ENCODE measurements at places on chromosomes 16 and 17.
A peak's percentile ranks its signal among the peaks of the same experiment; 100 is the strongest.

- peak; percentile 29 for DNase-seq
Measured at GRCh38 chr17:61084260-61084659, 315.4 kb upstream of the TBX2 start.

DNA sequence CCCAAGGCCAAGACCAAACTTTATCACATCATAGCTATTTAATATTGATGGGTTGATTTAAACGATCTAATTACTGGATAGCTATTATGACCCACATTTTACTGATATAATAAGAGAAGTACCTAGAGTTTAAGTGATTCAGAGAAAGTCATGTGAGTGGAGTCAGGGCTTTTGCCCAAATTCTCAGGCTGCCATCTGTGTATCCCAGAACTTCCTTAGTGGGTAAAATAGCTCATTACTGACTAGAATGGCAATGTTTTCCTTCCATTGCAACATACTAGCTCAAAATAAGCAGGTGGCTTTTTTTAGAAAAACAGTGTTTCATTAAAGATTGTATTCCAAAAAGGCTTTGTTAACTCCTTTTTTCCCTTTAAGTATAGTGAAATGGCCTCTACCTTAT lies 113.9 kb upstream of the MAF start:
- no peak for DNase-seq

GRCh38 chr17:58693751-58694150 lies 1.3 kb downstream of the RAD51C start:
- DNase-seq, result no peak

DNA sequence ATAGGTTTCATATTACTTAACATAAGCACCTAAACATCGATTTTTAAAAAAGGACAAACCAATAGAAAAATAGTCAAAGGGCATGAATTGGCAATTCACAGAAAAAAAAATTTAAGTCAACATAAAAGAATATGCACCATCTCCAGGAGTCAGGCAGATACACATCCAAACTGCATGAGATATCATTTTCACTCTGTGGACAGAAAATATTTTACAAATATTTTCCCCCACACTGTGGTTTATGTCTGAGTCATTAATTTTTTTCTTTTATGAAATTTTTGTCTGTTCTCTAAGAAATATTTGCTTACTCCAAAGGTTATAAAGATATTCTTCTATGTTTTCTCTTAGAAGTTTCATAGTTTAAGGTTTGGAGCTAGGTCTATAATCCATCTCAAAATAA lies 74.4 kb upstream of the DNAH17 start:
- DNase-seq, result no peak

- DNase-seq, result no peak
Measured at GRCh38 chr16:51453251-51453650, 302.2 kb upstream of the SALL1 start.

All from SK-N-DZ (cell line).